ENCODE measurements at places on chromosomes 5 and 9.

DNA sequence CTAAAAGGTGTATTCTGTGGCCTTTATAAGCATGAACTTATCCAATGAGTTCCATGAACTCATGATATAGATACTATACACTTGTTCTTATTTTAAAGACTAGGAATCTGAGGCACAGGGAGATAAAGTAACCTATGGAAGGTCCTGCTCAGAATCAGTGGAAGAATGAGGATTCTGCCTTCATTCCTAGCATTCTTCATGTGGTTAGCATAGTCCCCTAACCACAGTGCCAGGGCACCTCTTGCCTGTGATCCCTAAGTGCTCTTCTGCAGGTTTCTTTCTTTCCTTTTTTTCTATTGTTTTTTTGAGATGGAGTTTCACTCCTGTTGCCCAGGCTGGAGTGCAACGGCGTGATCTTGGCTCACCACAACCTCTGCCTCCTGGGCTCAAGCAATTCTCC lies 174.1 kb downstream of the C9orf152 start:
- no peak for DNase-seq

DNA sequence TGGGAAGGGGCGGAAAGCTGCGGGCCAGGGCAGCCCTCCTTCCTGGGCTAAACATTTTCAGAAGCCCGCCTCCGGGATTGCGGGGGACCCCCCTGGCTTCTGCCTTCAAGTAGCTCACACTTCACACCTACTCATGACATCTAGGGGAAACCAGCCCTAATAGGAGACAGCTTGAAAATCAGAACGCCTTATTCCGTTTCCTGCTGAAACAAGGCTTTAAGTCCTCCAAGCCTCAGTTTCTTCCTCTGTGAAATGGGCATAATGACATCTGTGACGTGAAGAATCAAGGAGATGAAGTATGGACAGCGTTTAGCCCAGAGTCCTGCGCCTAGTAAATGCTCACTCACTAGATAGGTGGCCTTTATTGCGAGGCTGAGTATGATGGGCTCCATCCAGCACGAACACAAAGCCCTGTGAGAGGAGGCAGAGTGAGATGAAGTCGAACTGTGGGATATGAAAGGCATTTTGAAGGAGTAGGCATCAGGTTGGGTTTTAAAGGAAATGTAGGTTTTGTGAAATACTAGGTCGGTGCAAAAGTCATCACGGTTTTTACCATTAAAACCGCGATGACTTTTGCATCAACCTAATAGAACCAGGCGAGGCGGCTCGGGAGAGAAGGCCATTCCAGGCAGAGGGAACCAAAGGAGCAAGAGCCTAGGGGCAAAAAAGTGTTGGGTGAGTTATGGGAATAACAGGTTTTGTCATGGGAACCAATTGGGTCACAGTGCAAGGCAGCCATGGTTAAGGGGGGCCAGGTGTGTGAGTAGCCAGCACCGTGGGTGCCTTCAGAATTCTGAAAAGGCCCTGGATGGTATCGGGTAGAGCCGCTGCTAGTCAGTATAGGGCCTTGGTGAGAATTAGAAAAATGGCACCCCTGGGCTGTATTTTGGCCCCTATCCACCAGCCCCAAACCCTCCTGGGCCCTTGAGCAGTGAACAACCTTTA lies 1.0 kb upstream of the TSC1 start:
- no peak for DNase-seq

GRCh38 chr9:124964056-124964455 lies 23.2 kb upstream of the GOLGA1 start:
- no peak for DNase-seq

- no peak for DNase-seq
Measured at GRCh38 chr9:10946676-10947410, 334.0 kb upstream of the PTPRD start.

- no peak for DNase-seq
Measured at GRCh38 chr5:57302164-57302563, 128.3 kb downstream of the GPBP1 start.

DNA sequence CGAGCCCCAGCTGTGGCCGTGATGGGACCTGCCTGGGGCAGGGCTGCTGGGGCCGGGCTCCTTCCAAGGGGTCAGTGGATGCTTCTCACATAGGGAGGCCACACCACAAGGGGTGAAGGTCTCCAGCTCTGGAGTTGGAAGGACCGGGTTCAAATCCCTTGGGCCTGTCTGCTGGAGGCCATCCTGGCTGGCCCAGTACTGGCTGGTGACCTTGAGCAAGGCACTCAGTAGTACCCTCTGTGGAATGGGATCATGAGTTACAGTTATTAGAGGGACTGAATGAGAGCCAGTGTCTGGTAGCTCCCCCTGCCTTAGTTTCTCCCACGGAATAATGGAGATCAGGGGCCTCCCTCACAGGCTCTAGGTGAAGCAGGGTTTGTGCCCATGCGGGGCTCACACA lies 58.3 kb downstream of the LMX1B start:
- no peak for DNase-seq

- DNase-seq: no peak
Measured at GRCh38 chr5:31270396-31270795, 76.9 kb downstream of the CDH6 start.

GRCh38 chr9:92774274-92774673 lies 9.6 kb upstream of the BICD2 start:
- no peak for DNase-seq

DNA sequence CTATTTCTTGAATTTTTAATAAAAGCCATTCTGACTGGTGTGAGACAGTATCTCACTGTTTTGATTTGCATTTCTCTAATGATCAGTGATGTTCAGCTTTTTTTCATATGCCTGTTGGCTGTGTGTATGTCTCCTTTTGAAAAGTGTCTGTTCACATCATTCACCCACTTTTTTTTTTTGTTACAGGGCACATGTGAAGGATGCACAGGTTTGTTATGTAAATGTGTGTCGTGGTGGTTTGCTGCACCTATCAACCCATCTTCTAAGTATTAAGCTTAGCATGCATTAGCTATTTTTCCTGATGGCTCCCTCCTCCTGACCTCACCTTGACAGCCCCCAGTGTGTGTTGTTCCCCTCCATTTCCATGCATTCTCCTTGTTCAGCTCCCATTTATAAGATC lies 39.3 kb upstream of the IFNE start:
- DNase-seq: no peak

DNA sequence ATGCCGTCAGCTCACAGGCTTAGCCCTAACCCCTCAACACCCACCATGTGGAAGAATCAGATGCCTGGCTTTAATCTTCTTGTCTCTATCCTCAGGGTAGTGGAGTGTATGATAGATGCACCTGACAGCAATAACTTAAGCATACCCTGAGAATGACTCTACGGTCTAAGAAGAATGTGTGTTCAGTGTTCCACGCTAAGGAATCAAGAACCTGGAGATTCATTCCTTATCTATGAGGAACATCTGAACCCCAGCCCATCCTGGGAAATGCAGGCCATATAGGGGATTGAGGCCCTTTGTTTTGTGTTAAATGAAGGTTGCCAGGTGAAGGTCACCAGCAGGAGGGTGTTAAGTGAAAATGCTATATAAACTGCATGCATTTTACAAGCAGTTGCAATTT lies 63.0 kb downstream of the KLHL3 start:
- DNase-seq: no peak

DNA sequence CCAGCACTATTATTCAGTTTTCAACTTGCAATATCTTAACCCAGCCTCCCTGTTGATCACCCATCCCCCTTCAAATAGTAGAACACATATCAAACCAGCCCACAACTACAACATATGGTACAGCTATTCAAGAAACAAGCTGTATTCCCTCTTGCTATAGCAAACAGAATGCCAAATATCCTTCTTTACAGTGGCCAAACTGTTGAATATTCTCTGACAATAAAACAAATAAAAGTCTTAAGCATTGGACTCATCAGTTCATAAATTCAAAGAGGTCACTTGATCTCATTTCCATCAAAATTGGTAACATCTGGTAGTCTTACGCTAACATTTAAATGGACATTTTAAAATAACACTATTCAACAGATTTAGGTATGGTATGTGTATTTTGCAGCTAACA lies 350.8 kb downstream of the EFNA5 start:
- no peak for DNase-seq

DNA sequence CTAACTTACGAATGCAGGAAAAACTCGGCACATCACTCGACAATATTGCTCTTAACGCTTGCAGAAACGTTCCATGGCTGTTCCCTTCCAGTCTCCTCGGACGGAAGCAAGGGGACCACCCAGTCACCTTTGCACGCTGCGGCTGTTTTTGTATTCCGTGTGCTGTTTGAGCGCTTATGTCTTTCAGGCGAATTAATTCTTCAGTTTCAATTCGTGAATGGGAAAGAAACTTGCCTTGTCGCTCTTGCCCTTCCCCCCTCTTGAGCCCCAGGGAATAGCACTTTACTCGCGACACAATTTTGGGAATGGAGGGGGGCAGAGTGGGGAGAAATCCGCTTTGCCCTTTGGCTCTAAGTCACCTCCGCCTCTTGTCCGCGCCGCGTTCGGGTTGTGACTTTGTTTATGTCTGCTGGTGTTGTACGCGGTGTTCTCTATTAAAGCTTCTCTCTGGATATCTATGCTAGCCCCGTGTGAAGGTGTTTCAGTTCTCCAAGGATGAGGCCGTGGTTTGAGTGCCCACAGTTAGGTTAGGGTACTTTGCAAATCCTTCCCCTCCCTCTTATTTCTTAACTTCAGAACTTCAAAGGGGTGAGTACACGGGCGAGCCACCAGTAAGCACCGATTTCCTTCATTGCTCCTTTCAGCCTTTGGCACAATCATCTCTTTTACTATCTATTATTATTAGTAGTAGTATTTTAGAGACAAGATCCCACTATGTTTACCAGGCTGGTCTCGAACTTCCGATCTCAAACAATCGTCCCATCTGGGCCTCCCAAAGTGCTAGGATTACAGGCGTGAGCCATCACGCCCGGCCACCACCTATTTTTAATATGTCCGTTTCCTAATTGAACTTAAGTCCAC lies 2.7 kb downstream of the FOXB2 start:
- no peak for DNase-seq

- DNase-seq: no peak
Measured at GRCh38 chr9:36834736-36835135, 199.3 kb downstream of the PAX5 start.

- no peak for DNase-seq
Measured at GRCh38 chr9:926976-927375, 49.5 kb upstream of the DMRT3 start.

DNA sequence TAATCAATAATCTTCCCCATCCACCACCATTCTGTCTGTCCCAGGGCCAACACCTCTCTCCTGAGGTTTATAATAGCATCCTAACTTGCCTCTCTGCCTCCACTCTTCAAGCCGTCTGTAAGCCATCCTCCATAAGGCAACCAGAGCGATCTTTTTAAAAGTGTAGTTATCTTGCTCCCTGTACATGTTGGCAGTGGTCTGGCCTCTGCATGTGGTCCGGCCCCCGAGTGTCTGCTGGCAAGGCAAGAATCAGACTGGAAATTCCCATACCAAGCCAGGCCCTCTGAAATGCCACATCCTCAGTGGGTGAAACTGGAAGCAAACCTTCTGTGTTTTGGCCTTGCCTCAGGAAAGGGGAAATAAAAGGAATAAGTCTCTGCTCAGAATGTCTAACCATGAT lies 17.0 kb downstream of the TTLL11 start:
- no peak for DNase-seq

- DNase-seq: no peak
Measured at GRCh38 chr9:26637101-26637500, 255.5 kb downstream of the CAAP1 start.

GRCh38 chr9:3180696-3181048 lies 336.8 kb upstream of the PUM3 start:
- no peak for DNase-seq

DNA sequence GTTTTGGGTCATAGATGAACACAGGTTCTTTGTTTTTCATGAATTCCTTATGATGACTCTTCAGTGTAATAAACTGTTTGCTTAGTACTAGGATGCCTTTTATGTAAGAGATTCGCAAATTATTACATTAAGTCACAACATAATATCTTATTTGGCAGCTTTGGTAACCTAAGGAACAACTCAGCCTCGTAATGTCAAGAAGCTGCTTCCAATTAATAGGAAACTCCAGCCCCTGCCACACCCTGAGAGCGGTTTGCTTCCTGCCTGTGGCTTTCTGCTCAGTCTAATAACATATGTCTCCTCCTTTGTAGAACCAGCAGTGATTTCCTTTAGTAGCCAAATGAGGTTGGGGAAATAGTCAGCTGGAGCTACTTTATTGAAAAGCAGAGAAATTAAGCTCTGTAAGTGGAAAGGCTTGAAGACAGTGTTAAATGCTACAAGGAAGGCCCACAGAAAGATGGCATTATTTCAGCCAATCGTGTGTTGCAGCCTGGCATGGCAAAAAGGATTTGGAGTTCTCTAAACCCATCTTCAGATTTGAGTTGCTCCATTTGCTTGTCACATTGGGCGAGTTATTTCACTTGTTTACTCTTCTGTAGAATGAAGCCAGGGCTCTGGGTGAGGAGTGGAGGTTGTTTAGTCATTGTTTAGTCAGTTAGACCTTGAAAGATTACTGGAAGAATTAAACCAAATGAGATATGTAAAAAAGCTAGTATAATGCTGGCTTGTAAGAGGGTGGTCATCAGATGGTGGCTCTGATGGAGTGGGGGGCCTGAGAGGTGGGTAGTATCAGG lies 54.1 kb downstream of the MTAP start:
- no peak for DNase-seq

DNA sequence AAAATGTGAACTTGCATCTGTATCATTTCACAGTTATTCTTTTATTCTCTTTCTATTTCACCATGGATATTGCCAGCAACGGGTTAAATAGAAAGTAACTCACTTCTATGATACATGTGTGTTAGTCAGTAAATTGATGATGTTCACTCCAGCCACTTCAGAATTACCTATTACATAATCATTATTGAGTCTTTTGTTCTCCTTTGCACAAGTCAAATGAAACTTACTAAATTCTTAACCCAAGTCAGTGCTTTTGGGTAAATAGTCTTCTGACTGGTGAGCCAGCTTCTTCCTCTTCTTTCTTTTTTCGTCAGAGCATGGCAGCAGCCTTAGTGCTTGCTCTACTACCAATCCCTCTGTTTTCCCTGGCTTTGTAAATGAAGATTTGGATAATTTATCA lies 344.3 kb downstream of the RAB3C start:
- DNase-seq: no peak

GRCh38 chr5:169251333-169252084 lies 49.4 kb downstream of the SLIT3 start:
- no peak for DNase-seq

DNA sequence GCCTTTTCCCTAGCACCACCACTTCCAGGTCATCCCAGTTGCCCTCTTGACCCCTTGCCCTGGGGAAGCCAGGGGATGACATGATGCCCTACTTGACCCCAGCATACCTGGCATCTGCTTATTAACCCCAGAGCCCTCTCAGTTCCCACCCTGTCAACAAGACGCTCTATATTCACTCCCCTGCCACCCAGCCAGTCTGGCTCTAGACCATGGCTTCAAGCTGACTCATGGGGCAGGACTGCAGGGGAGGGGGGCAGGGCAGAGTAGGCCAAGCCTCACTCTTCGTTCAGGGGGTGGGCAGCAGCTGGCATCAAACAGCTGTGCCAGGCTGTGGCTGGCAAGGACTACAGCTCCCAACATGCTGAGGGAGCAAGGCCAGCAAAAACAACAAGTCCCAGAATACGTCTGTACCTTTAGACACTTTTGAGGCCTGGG lies 5.3 kb downstream of the ATOSB start:
- no peak for DNase-seq

All from activated T-helper 1 cell treated with anti-CD3 and anti-CD28 coated beads, Interleukin-2, amount 50 U/mL, for 16 hours (primary cell).